ENCODE measurements at places on chromosomes 4 and X.

- DNase-seq, result peak; percentile 68
Observed at GRCh38 chrX:154021131-154021611, 1.5 kb upstream of the IRAK1 start.

GRCh38 chrX:151712253-151712652 is 3.6 kb upstream of the FATE1 start:
- no peak for DNase-seq

DNA sequence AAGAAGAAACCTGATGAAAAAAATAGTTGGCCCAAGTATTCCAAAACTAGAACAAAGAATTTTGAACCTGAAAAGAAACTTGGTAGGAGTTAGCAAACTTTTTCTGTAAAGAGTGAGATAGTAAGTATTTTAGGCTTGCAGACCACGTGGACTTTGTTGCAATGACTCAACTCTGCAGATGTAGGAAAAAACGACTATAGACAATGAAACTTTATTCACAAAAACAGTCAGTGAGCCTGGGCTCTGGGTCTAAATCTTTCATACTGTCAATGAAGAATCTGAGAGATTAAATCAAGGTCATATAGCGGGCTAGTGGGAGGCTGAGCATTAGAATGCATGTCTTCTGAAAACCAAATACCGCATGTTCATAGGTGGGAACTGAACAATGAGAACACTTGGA is 23.0 kb downstream of the SH3D19 start:
- DNase-seq, result no peak

- no peak for DNase-seq
Observed at GRCh38 chrX:151694661-151695582, at the start of gene PRRG3. TSS of gene PRRG3 (plus strand) at chrX:151695458. CDS start at chrX:151698815, 3,357 bp downstream.

DNA sequence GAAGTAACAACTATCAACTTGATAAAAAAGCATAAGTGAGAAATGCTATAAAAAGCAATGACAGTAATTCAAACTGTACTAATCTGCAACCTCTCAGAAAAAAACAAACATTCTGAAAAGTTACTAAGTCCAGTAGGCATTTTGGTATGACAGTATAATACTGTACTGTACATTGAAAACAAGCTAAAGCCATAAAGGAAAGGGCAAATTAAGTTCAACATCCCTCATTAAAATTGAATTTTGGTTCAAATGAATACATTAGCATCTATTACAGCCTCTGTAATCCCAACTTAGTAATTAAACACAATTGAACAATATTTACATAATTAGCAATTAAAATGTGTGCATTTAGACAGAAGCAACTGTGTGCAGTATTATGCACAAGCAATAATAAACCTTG is 53.7 kb downstream of the C4orf46 start:
- DNase-seq, result no peak

- DNase-seq, result no peak
Observed at GRCh38 chr4:155855897-155856296, 10.2 kb downstream of the ASIC5 start.

GRCh38 chr4:112113864-112114263 is 31.4 kb upstream of the FAM241A start:
- DNase-seq, result peak; percentile 53

- no peak for DNase-seq
Observed at GRCh38 chr4:39124885-39125599, 57.3 kb upstream of the WDR19 start.

DNA sequence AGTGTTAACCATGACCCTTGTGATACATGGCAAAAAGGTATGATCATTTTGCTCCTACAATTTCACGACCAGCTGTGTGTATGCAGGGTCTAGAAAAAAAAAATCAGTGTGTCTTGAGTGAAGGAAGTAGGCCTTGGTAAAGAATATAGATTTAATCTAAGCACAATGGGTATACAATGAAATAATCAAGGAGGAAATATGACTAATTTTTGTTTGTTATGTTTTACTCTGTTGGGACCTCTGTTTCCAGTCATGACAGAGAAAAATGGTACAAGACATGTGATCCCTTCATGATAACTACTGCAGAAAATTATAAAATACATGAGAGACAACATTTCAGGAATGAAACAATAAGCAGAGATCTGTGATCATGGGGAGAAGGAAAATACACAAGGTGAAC is 835.5 kb downstream of the PDHA2 start:
- no peak for DNase-seq

DNA sequence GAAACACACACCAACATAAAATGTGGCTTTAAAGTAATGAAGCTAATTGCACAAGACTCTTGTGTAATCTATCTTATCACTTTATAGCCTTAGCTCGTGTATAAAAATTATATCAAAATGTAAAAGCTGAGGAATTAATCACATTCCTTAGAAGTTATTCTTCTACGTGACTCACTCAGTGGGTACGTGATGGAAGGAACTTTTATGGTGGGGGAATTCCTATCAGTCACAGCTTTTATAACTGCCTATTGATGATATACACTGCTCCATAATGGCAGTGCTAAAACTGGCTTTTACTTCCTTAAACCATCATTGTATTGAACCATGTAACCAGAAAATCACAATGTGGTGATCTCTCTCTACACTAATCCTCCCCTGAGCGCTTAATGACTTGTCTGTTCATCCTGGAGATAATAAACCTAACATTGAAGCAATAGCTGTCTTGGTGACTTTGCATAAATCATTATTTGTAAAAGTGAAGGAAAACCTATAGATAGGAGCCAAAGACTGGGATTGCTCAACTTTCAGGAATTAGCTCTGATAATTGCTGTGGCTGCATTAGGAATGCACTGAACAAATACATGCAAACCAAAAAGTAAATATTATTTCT is 276.7 kb downstream of the GBA3 start:
- DNase-seq, result no peak

- peak; percentile 52 for DNase-seq
Observed at GRCh38 chr4:37452952-37453280, 208.4 kb downstream of the NWD2 start.

- no peak for DNase-seq
Observed at GRCh38 chr4:38526412-38526811, 137.6 kb upstream of the KLF3 start.

DNA sequence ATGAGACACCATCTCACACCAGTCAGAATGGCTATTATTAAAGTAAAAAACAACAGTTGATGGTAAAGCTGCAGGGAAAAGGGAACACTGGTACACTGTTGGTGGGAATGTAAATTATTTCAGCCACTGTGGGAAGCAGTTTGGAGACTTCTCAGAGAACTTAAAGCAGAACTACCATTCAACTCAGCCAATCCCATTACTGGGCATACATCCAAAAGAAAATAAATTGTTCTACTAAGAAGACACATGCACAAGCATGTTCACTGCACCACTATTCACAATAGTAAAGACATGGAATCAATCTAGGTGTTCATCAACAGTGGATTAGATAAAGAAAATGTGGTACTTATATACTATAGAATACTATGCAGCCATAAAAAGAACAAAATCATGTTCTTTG is 135.0 kb downstream of the REELD1 start:
- DNase-seq, result no peak

DNA sequence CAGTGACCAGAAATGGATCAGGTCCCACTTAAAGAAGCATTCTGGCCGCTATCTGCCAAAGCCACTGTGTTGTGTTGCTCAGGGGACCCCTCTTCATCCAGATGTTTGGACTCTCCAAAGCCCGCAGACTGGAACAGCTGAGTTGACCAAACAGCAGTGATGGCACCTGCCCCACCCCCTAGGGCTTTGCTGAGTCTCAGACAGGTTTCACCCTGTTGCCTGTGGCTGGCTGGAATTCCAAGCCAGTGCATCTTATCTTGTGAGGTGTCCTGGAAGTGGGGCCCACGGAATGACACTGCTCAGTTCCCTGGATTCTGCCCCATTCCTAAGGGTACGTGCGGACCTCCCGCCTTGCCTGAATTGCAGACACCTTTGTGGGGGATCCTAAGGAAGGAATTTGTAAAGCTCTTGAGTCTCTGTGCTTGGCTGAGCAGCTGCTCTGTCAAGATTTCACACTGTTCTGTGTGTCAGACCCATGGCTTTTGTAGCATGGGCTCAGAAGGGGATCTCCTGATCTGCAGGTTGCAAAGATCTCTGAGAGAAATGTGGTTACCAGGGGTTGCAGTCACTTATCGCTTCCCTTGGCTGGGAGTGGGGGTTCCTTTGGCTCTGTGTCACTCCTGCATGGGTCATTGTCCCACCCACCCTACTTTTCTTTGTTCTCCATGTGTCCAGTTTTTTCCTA is 1707.9 kb upstream of the PCDH10 start:
- DNase-seq, result no peak

DNA sequence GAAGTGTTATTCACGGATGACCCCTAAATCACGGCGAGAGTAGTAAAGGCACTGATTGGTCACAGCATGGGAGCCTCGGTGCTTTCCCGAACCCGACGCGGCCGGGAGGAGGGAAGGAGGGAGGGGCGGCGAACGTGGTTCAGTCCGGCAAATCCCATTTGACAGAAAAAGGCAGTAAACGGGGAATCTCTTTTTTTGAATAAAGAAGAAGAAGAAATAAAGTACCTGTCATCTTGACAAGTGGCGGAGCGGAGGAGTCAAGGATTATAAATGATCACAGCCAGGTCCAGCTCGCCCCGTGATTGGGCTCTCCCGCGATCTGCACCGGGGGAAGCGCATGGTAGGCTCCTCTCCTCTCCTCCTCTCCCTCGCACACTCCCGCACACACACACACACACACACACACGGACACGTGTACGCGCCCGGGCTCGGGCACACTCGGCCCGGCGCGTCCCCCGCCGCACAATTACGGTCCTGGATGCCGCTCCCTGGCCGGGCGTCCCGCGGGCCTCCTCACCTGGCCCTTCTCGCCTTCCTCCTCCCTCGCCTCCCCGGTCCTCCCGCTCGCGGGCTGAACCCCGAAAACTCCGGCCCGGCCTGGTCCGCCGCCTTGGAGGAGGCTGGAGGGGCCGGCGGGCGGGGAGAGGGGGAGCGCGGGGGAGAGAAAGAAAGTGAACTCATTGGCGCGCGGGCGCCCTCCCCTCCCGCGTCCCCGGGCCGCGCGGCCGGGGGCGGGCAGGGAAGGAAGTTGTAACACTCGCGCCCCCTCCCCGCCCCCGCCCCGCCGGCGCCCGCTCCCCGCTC is 99.2 kb upstream of the TENM3 start:
- DNase-seq, result no peak

- DNase-seq, result no peak
Observed at GRCh38 chr4:184369871-184370270, 104.5 kb downstream of the IRF2 start.

- DNase-seq, result no peak
Observed at GRCh38 chr4:118350961-118351360, 1.8 kb downstream of the PRSS12 start.

- DNase-seq, result no peak
Observed at GRCh38 chrX:41895826-41896225, 27.5 kb downstream of the CASK start.

DNA sequence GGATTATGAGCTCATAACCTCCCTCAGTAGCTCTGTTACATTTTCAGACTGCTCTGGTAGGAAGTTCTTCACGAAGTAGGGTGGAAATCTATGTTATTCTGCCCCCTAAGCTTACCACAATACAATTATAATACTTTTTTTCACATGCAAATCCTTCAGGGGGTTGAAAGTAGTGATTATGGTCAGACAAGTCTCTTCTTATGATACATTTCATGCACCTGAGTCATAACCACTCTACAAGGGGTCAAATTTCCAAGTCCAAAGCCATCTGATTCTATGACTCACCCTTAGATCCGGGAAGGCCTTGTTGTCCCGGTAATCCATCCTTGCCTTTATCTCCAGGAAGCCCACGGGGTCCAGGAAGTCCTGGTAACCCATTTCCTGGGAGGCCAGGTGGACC is 95.2 kb downstream of the ATG4A start:
- DNase-seq, result no peak

DNA sequence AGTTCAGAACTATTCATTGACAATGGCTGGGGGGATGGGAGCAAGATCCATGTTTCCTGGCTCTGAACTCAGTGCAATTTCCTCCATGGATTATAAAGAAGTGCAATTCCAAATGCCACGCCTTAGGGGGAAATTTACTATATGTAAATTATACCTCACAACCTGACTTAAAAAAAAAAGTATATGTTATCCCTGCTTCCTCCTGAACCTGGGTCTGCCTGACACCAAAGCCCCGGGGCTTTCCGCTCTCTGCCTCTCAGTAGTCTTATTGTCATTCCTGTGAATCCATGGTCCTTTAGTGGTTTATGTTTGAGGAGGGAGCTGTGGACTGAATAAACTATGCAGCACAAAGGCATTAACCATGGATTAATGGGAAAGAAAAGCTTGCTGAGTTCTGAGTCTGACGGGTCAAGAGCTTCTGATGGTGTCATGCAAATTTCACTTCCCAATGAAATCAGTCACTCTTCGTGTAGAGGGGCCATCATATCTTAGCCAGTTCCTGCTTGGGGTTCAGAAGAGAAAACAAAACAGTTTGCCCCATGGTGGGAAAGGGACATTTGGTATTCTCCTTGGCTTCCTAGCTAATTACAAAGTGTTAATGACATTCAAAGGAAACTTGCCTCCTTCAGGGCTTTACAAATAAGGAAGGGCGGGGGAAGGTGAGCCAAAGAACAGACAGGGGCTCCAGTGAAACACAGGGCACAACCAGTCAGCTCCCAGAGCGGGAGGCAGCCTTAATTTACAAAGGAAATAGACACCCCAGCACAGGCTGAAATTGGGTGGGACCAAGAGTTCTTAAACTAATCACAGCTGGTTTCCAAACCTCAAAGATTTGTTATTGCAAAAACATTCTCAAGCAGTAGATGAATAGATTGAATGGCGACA is 14.3 kb downstream of the FAM9C start:
- no peak for DNase-seq

DNA sequence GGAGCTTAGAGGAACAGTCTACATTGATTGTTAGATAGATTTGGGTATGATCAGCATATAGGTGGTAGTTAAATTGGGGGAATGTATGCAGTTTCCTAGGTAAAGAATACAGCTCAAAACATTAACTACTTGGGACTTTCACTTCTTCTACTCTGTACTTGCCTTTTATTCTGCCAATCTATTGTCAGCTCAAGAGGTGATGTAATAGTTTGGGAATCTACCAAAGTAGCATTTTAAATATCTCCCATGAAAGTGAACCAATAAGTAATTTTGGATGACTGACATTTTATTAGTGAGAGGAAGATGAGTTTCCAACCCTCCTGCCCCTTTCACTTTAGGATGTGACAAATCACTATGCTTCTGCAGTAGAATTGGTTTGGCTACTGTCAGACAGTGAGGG is 43.4 kb downstream of the NUDT6 start:
- no peak for DNase-seq

Data from inflammatory macrophage treated with lipopolysaccharide for 1 hour (primary cell).